ENCODE measurements at places on chromosomes 7 and 10.

DNA sequence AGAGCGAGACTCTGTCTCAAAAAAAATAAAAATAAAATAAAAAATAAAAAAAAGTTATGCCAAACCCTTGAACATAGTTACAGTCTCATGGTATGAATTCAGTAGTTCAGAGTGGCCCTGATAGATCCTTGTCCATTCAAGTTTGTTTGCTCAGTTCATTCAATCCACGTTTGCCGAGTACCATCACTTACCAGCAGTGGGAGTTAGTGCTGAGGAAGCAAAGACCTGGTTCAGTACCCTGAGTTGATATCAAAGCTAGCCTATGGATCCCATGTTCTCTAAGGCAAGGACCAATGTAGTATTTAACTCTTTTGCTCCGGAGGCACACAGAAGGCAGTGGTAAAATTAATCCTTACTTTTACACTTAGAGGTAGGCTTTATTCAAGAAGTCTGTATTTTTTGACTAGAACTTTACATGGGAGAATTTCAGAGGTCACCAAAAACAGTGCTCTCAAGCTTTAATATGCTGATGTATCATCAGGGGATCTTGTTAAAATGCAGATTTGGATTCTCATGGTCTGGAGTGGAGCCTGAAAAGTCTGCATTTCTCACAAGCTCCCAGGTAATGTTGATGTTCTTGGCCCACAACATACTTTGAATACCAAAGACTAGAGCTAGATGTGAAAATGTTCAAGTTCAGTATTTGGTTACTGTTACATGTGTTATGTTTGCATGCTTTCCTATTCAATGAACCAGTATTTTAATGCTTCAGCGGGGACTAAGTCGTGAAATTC lies 38.1 kb upstream of the HBP1 start:
- DNase-seq, result peak; percentile 4

DNA sequence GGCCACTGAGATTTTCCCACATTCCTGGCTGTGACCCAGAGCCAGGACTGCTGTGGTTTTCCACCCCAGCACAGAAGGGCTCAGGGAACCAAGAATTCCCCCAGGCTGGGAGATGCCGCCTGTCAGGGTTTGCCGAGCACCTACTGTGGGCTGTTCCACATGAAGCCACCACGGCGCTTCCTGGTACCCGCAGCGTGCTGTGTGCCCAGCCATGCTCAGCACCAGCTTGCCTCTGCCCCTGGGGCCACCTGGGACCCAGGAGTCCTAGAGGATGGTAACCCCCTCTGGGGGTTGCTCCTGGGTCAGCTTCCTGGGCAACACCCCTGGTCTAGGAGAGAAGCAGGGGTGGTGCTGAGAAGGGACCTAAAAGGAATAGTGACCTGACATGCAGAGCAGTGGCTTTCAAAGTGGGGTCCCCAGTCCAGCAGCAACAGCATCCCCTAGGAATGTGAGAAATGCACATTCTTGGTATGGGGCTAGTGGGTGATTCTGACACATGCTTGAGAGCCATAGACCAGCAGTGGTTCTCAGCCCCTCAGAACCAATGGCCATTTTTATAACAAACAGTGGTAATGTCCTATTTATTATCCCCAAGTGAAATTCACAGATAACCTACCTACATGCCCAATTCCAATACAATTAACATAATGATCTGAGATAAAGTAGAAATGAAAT lies 53.4 kb downstream of the TSPAN15 start:
- DNase-seq, result no peak

- no peak for DNase-seq
Observed at GRCh38 chr10:80614576-80615416, 77.1 kb downstream of the SH2D4B start.

GRCh38 chr10:30540276-30540675 lies 89.3 kb downstream of the LYZL2 start:
- no peak for DNase-seq

DNA sequence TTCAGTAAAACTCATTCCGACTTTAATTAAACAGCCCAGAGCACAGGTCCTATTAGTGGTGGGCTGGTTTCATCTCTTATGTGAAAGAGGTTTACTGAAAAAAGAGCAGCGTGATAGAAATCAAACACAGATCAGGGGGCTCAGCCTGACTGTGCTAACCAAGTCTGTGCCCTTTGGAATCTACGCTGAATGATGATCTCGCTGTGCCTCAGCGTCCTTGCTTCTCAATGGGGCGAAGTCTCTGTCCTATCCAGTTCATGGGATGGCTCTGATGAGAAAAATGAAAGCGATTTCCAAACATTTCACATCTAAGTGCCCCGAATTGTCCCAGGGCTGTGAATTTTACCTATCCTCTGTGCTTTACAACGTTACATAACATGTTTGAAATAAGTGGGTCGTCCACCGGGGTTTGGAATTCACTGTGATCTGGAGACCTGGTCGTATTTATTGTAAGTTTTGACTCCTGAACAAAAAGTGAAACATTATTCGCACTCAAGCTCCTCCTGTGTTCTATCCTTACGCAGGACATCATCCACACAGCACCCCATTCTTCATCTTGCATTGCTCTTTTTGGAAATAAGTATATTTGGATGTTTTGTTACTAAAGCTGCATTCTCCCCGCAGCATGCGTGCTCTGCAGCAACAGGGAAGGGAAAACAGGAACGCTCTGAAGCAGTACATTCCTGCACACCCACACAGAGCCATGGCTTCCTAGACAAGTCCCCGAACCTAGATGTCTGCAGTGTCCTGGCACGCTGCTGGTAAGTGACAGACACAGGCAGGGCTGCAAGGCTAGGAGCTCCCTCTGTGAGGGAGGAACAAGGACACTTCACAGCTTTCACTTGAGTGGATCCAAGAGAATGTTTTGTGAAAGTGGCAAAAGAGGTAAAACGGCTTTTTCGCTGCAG lies 83.5 kb downstream of the SLC37A3 start:
- DNase-seq, result no peak

- no peak for DNase-seq
Observed at GRCh38 chr10:34585422-34586112, 229.5 kb downstream of the PARD3 start.

DNA sequence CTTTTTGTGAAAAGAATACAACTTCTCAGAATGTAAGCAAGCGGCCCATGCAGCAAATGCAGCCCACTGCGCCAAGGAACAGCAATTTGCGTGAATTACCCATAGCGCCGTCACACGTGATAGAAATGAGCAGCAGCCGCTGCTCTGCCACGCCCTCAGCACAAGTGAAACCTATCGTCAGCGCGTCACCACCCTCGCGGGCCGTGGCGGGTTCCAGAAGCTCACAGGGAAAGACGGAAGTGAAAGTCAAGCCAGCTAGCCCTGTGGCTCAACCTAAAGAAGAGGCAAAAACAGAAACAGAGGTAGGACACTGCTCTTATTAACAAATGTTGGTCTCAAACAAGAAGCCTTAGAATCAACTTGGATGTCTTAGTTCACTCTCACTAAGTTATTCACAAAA lies 70.5 kb downstream of the SHH start:
- DNase-seq, result no peak

GRCh38 chr10:117175215-117175900 lies 21.9 kb upstream of the KCNK18 start:
- DNase-seq, result no peak

GRCh38 chr10:8817299-8817698 lies 762.8 kb downstream of the GATA3 start:
- DNase-seq, result no peak

- DNase-seq, result no peak
Observed at GRCh38 chr10:32073128-32073527, 16.9 kb upstream of the KIF5B start.

GRCh38 chr10:21523557-21524008 lies 1.9 kb downstream of the SKIDA1 start:
- peak; percentile 29 for DNase-seq

DNA sequence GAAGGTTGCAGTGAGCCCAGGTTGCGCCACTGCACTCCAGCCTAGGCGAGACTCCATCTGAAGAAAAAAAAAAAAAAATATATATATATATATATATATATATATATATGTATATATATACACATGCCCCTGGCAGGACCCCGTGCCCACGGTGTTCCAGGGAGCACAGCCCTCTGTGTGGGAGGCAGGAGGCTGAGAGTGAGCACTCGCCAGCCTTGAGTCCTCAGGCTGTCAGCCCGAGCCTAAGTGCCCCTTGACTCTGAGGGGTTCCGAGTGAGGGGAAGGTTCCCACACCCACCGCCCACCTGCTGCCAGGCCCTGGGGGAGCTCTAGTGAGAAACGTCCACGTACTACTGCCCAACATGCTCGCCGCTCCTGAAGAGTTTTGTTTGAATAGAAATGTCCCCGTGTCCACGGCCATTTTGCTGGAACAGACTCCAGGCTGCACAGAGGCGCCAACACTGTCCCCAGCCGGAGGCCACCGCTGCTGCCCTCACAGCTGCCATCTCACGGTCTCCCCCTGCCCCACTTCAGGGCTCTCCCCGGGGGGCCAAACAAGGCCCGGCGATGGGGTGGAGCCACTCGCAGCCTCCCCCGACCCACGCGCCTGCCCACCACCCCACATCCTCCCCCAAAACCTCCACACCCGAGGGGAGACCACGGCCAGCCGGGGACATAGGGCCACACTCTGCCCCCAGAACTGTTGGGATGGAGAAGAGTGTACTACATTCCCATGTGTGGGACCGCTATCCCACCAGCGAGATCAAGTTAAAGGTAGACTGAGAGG lies 62.8 kb upstream of the EBF3 start:
- DNase-seq, result no peak

DNA sequence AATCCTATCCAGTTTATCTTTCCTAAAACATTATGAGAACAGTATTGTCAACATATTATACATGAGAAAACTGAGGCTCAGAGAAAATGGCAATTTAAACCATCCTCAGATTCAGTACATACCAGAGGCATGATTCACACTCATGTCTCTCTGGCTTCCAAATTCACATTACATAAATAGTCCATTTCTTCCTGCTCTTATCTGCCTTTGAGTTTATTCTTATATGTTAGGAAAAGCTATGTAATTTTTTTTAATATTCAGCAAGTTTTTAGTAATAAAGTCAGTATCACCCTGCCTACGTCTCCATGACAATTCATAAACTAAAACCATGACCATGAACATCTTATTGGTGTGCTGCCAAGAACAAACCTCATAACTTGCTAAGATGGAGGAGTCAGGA lies 1260.2 kb upstream of the SORCS1 start:
- DNase-seq, result no peak

DNA sequence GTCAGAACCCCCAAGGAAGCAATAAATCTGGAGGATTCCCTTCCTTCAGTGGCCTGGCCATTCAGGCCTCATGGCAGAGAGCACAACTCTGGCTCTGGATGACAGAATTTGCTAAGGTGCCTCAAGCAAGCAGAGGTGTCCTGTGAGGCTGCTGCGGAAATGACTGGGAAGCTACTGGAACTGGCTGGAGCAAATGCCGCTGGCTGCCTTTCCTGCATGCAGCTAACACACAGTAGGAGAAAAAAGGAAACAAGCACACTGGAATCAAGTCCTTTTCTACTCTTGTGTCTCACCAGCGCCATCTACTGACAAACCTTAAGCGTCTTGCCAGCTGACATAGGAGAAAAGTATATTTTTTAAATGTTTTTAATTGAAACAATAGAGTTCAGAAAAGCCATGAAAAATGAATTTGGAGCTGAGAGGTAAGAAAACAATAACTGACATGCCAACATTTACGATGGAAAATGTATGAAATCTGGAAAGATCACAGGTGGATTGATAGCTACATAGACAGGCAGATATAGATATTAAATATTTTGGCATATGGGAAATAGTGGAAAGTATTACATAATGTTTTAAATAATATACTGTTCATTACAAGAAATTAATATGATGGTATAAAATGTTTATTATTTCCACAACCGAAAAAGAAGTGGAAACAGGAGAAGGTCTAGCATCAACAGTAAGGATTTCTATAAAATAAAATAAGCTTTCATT lies 951.6 kb downstream of the ANKRD7 start:
- DNase-seq, result peak; percentile 60

- DNase-seq, result no peak
Observed at GRCh38 chr7:79515358-79515757, 61.9 kb upstream of the MAGI2 start.

- peak; percentile 80 for DNase-seq
Observed at GRCh38 chr7:29921404-29922010, 68.1 kb downstream of the SCRN1 start.

GRCh38 chr10:97596101-97597082 lies 6.9 kb downstream of the C10orf62 start:
- no peak for DNase-seq

GRCh38 chr7:101671371-101672356 lies 42.6 kb upstream of the MYL10 start:
- no peak for DNase-seq

DNA sequence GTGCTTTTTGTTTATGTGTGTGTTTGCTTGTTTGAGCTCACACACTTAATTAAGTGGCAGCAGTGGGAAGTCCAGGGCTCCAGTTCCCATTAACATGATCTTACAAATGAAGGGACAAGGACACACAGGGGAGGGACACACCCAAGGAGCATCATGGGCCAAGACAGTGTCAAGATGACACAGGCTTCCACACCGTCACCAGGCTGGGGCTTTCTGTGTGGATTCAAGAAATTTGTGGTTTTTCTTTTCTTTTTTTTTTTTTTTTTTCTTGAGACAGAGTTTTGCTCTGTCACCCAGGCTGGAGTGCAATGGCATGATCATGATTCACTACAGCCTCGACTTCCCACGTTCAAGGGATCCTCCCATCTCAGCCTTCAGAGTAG lies 173.6 kb downstream of the KIAA1217 start:
- no peak for DNase-seq

GRCh38 chr7:137953043-137953664 lies 48.7 kb downstream of the CREB3L2 start:
- DNase-seq, result no peak

- DNase-seq, result no peak
Observed at GRCh38 chr10:110730345-110731050, 86.4 kb downstream of the RBM20 start.

GRCh38 chr7:17108049-17108584 lies 190.3 kb upstream of the AHR start:
- no peak for DNase-seq

DNA sequence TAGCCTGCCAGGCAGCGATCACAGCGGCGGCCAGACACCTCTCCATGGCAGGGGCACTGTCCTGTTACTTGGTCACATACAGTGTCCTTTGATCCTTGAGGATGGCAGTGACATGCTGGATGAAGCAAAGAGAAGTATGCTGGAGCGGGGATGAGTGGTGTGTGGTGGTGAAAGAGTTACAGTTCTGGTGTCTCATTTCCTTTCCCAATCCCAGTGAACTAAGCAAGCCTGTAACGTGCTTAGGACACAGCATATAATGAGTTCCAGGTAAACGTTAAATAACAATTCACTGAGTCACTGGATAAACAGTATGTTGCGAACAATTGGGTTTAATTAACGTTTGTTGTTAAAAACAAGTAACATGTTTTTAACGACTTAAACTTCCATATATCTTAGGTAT lies 63.5 kb upstream of the LAMB1 start:
- DNase-seq, result no peak

DNA sequence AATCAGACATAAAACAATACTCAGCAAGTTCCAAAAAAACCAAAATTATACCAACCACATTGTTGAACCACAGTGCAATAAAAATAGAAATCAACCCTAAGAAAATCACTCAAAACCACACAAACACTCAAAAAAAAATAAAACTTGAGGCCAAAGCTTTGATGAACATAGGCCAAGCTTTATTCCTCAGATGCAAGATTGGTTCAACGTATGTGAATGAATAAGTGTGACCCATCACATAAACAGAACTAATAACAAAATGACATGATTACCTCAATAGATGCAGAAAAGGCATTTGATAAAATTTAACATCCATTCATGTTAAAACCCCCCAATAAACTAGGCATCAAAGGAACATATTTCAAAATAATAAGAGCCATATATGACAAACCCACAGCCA lies 506.1 kb upstream of the FZD8 start:
- no peak for DNase-seq

Data from NCI-H510A treated with DMSO at 0.1 percent for 48 hours (cell line).